ENCODE measurements at places on chromosomes 4 and X.

DNA sequence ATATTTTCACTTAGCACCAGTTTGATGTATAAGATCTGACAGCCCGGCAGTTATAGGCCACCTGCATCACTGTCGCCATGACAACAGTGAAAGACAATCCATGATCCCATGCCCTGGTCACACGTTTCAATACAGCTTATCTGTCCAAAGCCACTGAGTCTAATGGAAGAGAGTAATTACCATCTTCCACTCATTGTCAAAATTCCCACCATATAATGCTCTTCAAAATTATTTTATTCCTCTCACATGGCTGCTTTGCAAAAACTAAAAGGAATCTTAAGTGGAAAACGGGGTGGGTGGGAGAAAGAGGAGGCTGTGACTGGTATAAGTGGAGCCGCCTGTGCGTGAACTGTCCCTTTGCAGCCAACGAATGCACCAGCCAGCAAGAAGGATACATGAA is 44.2 kb downstream of the MAML3 start:
- no peak for DNase-seq

DNA sequence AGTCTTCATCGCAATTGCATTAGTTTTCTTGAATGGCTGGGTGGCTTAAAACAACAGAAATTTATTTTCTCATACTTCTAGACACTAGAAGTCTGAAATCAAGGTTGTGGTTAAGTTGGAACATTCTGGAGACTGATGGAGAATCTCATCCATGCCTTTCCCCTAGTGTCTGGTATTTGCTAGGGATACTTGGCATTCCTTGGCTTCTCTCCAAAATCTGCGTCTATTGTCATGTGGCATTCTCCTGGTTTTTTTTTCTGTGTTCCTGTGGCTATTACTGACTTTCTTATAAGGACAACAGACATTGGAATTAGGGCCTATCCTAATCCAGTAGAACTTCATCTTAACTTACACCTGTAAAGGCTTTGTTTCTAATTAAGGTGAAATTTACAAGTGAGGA is 272.8 kb upstream of the EPHA5 start:
- DNase-seq, result no peak

DNA sequence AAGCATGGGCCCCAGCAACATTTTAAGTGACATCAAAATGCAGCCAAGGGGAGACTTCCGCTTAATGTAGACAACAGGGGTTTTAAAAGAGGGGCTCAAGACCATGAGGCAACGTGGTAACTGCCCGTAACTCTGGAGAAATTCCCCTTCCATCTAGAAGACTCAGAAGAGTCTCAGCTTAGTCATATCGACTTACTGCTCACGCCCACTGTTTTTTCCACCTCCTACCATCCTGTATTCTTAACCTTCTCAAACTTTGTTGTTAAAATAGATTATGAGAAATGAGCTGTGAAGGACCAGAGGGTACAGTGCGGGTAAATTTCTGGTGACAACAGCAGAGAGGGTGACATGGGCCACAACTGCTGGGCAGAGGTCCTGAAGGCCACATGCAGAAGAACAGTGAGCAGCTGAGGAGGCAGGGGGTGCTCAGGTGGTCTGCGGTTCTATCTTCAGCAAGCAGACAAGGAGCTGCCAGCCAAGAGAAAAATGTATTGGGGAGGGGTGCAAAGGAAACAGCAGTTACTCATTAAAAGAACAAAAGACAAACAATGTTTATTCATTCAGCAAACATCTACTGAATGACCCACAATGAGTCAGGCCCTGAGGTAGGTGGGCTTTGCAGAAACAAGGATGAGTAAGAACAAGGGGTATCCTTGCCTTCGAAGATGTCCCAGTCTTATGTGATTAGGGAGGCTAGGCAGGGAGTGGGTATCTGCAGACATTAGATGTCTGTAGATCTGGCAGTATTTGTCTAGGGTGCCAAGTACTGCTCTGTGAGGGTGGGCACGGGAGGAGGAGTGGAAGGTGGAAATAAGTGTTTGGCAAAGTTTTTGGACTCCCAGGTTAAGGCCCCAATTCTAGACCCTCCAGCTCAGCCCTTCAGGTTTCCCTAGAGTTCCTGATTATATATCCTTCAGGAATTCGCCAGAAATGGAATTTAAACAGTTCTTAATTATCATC is 175.3 kb downstream of the TSPAN5 start:
- no peak for DNase-seq

DNA sequence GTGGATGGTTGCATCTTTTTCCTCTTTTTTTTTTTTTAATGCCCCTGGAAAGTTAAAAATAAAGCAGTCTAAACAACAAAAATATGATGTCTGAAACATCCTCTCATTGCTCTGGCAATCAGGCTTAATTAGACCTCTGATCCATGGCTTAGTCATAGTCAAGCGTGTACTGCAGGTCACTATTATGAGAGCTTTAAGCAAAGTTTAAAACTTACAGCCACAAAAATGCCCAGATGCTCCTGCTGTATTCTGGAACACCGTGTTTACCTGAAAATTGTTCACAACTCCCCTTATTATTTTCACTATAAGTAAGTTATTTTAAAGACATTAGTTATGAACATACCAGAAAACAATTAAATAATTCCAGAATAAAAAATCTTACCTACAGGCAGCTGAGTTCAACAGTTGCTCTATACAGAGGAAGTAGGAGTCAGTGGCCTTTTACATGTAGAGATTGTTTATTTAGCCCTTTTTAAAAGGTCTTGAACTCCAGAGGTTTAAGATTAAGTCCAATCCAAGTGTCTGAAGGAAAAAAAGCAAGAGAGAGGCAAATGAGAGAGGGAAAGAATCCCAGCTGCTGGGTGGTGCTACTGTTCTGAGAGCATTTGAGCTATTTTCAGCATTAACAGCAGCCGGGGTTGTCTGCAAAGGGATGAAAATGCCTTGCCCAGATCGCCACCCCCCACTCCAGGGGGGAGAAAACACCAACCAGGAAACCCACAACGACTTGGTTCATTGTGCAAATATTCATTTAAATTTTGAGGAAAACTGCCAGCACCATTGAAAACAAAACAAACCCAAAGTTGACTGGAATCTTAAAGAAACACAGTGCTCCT is 36.9 kb downstream of the SORBS2 start:
- no peak for DNase-seq

DNA sequence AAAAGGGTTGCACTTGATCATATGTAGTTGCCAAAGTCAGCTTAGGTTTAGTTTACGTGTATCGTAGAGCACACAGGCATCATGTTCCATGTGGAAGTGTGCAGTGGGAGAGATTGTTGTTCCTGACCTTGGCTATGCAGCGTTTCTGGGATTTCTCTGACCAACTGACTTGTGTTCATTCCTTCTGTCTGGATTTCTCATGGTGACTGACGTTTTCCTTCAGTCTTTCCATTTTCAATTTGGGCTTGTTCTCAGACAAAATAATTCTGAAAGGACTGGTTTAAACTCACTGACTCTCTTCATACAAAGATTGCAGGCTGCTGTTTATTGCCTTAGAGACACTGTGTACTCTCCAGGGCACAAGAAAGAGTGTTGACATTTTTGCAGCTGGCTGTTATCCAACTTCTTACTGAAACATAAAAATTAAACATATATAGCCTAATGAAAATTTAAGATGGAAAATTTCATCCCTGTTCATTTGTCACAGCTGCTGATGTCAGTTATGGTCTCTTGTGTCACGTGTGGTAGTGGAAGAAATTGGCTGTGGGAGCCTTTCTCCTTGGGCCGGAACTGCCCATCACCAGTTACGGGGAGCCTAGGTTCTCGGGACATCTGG is 95.4 kb downstream of the TNIP2 start:
- DNase-seq, result no peak

DNA sequence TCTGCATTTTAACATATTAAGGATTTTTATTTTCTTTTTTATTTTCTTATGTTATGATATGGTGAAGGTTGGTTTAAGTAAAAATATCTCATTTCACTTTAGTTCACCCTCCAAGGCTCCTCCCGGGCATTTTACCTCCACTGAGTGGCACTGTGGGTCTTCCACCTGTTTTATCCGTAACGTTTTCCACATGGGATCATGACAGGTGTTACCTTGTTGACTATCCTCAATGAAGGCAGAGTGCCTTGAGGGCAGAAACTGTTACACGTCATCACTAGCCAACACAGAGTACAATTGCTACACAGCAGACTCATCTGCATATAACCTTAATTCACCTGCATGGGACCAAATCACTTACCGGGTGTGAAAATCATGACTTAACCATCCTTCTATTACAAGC is 105.8 kb downstream of the GEMIN8 start:
- DNase-seq, result no peak

DNA sequence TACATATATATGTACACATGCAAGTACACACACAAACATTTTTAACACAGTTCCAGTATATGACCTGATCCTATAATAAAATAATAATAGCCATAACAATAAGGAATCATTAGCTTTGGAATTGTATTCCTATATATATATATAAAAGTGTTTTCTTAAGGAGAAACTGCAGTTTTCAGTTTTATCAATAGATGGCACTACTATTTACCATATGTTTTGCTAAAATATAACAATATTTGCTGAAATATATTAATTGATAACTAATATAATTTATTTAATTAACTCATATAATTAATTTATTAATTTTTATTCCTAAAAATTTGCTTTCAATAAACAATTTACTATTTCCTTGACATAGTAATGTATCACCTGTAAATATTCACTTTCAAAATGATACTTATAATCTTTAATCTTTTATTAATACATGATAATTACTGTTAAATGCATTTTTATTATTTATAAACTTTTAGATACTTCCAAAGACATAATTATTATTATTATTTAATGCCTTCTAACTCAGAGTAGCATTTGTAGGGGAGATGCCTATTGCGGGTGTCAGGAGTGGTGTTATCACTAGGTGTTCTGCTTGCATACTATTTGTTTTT is 599.5 kb downstream of the FSTL5 start:
- DNase-seq, result no peak

DNA sequence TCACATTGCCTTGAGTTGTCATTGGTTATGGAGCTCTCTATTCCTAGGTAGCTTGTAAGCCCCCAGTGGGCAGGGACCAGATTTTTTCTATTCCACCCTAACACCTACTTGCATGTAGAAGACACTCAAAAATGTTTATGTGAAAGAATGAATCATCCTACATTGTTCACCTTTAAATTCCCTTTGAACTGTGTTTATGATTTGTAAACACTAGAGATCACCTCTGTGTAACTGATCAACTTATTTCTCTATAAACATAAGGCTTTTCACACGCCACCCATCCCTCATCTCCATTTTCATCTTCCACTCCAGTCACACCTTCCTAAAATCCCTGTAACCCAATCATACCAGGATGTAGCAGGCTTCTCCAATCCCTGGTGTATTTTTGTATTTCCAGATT is 142.6 kb upstream of the LEF1 start:
- DNase-seq, result no peak

DNA sequence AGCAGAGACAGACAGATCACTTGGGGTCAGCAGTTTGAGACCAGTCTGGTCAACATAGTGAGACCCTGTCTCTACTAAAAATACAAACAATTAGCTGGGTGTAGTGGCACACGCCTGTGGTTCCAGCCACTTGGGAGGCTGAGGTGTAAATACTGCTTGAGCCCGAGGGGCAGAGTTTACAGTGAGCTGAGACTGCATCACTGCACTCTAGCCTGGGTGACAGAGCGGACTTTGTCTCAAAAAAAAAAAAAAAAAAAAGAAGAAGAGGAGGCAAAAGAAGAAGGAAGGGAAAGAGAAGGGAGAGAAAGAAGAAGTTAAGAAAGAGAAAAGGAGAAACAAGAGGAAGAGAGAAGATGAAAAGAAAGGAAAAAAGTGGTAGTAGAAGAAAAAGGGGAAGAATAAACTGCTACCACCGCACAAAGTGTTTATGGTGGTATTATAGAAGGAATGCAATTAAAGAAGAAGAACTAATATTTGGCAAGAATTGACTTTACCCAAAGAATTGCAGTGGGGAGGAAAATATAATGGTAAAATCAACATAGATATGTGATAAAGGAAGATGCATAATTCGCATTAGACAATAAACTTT is 19.6 kb upstream of the NSUN7 start:
- no peak for DNase-seq

DNA sequence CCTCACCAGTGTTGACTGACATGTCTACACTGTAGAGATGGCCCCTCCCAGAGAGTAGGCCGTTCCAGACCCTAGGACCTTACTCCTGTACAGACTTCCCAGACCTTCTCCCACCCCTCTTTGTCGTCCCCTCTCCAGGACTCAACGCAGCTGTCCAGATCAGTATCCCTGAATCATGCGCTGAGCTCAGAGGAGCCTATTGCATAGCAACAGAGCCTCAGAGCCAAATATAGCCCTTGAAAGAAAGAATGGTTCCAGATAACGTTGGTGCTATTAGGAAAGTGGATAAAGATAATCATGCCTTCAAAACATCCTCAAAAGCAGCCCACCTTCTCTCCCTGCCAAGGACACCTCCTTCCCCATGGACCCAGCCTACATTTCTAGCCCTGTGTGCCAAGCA is 27.8 kb upstream of the NXF3 start:
- DNase-seq, result no peak

DNA sequence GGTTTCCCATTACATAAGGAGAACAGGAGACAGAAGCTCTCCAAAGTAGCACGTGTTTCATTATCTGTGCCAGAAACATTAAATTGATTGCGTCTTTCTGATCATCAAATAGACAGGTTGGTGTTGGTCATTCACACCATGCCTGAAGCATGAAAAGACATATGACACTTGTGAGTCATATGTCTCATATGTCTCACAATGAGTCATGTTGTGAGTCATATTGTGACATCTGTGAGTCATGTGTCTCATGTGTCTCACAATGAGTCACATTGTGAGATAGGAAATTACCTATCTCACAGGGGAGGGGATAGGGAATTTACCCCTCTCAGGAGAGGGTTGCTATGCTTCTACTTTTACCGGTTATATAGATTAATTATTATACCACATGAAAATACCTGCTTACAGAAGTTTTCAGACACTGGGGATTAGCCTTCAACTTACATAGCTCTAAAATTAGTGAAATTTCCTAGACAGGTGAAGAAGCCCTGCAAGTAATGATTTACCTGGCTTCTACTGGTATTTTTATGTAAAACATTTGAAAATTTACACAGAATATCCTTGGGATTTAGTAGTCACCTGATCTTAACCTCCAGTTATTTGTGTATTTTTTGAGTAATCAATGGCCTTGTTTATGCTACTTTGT is 80.8 kb downstream of the NPFFR2 start:
- no peak for DNase-seq

- DNase-seq, result no peak
Observed at GRCh38 chr4:130632731-130633604, 1537.0 kb downstream of the C4orf33 start.

DNA sequence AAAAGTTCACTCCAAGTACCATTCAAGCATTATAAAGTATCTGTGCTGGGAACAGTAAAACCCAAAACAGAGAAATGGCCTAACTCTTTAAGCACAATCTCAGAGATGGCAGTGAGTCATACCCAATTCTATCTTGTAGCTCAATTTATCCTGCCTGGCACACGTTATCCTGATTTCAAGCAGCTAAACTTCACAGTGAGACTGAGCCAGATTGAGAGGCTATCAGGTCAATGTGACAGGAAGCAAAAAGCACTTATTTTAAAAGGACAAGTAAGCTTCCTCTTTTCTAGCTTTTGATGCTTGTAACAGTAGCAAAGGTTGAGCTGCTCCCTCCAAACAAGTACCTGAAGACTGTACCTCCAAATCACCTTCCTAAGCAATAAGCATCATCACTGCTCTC is 324.9 kb downstream of the NAF1 start:
- DNase-seq, result no peak

GRCh38 chrX:50905334-50905733 is 5.2 kb upstream of the BMP15 start:
- DNase-seq, result no peak

Measured in hippocampal formation (tissue), 2 donors.